Muscle of arm (tissue), 14 donors: ENCODE measurements at places on chromosomes 7 and 10.

- DNase-seq, result no peak
Observed at GRCh38 chr10:100004805-100005510, 4.8 kb downstream of the DNMBP start.

DNA sequence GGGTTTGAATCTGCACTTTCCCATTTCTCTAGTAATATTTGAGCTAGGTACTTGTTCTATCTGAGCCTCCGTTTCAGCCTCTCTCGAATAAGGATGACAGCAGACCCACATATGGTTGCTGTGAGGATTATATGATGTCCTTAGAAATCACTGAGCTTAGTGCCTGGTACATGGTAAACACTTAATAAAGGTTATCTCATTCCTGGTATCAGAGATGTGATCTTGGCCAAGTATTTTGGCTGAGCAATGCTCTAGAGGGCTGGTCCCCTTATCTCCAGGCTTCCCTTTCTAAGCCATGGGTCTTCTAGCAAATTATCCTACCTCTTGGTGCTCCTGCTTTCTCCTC is 407 bp upstream of the MKRN1 start:
- DNase-seq, result no peak

- DNase-seq, result no peak
Observed at GRCh38 chr10:70621503-70622078, 19.1 kb upstream of the PRF1 start.

GRCh38 chr10:97043563-97043855 is 142.2 kb downstream of the SLIT1 start:
- no peak for DNase-seq

- DNase-seq, result no peak
Observed at GRCh38 chr7:121329191-121330052, 622 bp downstream of the WNT16 start.

DNA sequence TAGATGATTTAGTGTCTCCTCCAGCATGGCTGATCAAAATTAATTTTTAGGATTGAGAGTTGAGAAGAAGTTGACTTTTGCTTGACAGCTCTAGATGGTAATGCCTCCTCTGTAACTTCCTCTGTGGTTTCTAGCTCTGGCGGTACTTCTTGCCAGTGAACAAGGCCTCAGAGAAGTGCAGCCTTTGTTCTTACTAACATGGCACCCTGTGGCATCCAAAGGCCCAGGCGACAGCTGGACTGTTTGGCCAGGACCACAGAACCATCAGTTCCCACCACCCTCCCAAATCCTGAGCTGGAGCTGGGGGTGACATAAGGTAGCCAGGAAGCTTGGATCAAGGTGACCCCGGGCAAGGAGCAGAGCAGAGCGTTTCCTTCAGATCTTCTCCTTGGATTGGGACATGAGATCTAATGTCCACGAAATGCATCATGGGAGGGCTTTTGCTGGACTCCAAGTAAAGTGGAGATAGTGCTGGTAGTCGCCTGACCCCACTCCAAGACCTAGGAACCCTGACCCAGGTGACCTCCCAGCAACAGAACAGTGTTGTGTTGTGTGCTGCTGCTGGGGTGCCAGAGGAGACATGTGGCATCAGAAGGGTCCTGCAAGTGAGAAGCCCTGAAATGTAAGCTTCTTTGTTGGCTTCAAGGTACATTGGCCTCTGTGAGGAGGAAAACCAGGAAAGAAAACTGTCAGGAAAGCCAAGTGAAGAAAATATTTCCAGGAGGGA is 41.8 kb downstream of the APBB1IP start:
- no peak for DNase-seq

GRCh38 chr7:5348134-5349004 is 65.6 kb downstream of the SLC29A4 start:
- no peak for DNase-seq

GRCh38 chr7:95501261-95501832 is 15.6 kb downstream of the ASB4 start:
- no peak for DNase-seq

DNA sequence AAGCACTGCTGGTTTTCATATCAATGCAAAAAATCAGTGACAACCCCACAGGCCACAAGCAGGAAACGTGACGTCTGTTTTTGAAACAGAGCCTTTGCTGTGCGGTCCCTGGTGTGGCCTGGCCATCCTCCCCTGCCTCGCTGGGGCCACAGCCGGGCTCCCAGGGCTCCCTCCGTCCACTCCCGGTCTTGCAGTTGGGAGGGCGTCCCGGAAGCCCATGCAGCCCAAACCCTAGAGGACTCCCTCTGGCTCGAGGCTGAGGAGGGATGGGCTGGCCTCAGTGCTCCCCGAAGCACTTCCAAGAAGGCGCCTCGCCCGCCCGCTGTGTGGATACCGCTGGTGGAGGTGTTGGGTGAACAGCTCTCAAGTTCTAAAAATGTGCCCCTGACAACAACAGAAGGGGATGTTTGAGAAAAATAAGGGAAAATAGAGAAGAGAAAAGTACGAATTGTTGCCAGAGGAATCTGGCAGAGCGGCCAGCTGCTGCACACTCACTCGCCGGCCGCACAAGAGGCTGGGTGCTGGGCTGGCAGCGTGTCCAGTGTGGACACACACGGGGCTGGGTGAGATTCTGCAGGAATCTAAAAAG is 73.5 kb downstream of the ZRANB1 start:
- DNase-seq, result no peak

- DNase-seq, result no peak
Observed at GRCh38 chr7:68936471-68937035, 661.7 kb upstream of the AUTS2 start.

DNA sequence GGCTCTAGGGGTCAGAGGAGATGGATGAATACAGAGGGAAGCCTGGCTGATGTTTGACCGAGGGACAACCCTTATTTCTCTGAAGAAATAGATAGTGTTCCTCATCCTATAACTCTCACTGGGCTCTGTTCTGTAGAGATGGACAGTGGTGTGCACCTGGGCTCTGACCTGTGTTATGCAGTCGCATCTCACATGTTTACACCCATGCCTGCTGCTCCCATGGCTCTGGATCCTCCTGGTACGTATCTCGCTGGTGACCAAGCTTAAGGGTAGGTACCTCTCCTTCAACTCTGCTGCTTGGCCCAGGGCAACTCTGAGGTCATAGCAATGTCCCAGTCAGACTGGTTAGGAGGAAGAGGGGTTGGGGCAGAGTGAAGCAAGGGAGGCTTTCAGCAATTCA is 42.8 kb downstream of the ADRA2A start:
- DNase-seq, result no peak

GRCh38 chr7:95303013-95303905 is 21.1 kb downstream of the PON1 start:
- DNase-seq, result no peak

DNA sequence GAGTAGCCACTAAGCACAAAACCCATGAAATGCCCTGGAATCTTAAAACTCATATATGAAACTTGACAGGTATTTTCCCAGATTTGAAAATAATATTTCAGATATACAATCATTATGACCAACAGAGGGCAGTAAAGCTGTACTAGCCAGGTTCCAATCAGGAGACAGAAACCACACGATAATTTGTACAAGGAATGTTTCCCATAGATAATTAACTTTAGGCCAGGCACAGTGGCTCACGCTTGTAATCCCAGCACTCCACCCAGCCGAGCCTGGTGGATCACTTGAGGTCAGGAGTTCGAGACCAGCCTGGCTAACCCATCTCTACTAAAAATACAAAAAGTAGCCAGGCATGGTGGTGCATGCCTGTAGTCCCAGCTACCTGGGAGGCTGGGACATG is 31.0 kb upstream of the NUB1 start:
- no peak for DNase-seq

DNA sequence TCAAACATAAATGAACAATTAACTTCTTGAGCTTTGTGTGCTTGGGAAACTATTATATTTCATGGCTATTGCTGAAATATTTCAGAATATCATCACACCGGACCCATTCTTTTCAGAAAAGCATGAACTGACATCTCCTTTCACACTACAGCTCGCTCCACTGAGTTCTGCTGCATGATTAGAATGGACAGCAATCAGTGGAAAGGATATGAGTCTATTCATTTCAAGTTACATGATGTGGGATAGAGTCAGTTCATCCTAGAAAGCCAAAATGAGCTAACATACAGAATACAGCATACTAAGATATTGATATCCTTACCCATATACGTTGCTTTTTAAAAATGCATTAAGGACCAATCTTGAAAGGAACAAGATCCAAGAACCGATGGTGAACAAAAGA is 1.1 kb upstream of the FAM53B start:
- DNase-seq, result no peak

GRCh38 chr7:97006055-97006815 is 882 bp downstream of the DLX6 start:
- no peak for DNase-seq

GRCh38 chr10:4588824-4589223 is 237.2 kb upstream of the AKR1E2 start:
- DNase-seq, result no peak

DNA sequence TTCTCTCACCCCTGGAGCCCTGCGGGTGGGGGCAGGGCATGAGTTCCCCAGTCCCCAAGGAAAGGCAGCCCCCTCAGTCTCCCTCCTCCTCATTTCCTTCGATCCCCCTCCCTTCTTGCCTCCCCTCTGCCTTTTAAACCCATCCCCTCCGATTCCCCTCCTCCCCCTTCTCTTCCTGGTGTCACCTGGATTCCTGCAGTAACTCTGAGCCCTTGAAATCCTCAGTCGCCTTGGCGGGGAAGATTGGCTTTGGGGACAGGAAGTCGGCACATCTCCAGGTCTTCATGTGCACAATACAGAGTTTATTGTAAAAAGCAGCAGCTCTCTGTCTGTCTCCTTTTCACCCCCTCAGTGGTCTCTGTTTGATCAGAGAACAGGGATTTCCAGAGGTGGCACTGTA is 1.3 kb upstream of the MUC12 start:
- DNase-seq, result peak; percentile 39

DNA sequence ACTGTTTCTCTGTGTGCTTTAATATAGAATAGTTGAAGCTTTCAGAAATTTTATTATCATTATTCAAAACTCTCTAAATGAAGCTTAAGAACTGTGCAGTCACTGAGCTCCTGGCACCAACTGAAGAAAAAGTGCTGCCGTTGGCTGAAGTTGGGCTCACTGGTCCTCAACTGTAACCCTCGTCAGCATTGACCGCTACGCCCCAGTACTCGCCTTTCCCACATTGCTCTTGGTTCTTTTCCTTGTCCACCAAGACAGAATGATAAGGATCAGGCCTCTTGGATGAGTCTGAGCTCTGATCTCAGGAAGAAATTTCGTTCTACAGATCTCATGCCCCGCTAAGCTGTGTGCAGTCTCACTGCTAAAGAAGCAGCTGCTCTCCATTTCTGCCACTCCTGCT is 7.9 kb upstream of the TAF3 start:
- no peak for DNase-seq

GRCh38 chr7:82701949-82702348 is 258.4 kb upstream of the CACNA2D1 start:
- no peak for DNase-seq

- DNase-seq, result no peak
Observed at GRCh38 chr10:113313722-113314121, 239.1 kb upstream of the HABP2 start.

GRCh38 chr7:50554431-50555322 is 10.5 kb downstream of the DDC start:
- no peak for DNase-seq

DNA sequence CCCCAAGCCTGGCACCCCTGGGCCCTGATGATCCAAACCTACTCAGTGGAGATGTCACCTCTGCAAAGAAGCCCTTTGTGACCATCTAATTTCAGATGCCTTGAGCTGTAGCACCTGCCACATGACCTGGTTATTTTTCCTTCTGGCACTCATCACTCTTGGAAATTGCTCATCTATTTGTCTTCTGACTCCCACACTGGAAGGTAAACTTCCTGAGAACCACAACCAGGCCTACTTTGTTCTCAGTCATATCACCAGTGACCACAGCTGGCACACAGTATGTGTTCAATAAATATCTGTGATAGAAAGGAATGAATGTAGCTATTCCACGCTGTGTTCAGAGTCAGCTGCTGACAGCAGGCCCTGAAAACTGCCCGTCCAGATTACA is 97.1 kb downstream of the SH3PXD2A start:
- DNase-seq, result no peak

DNA sequence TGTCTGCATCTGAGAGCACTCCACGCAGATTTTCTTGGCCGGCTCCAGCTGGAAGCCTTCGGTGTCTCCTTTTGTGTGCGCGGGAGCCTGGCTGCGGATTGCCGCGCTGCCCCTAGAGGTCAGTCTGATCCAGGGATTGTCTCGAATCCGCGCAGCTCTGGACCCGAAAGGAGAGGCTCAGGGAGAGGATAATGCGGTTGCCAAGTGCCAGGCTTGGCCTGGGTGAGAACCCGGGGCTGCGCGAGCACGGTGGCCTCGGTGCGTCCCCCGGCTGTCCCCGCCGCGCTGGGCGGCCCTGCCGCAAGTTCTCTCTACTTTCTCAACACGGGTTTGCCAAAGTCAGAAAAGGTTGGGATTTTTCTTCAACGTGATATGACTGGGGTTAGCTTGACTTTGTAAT is 140.9 kb downstream of the ADCYAP1R1 start:
- DNase-seq, result peak; percentile 82

DNA sequence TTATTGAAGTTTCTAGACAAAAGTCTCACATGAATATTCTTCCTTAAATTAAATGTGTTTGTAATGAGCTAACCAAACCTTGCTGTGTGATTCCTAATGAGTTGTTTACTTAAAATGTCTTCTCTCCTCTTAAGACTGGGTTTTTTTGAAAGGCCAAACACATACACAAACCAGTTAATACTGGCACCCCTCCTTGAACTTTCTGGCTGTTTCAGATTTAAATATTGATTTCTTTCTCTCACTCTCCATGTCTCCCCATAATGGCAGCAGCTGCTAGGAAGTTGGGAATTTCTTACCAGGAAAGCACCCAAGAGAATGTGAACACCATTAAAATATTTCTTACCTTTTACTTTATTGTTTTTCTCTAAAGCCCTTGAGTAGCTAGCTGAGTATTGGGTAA is 11.4 kb upstream of the PTN start:
- DNase-seq, result no peak

- DNase-seq, result no peak
Observed at GRCh38 chr7:140624392-140625191, 16.0 kb downstream of the DENND2A start.

GRCh38 chr10:71878327-71879034 is 27.4 kb upstream of the PSAP start:
- no peak for DNase-seq

DNA sequence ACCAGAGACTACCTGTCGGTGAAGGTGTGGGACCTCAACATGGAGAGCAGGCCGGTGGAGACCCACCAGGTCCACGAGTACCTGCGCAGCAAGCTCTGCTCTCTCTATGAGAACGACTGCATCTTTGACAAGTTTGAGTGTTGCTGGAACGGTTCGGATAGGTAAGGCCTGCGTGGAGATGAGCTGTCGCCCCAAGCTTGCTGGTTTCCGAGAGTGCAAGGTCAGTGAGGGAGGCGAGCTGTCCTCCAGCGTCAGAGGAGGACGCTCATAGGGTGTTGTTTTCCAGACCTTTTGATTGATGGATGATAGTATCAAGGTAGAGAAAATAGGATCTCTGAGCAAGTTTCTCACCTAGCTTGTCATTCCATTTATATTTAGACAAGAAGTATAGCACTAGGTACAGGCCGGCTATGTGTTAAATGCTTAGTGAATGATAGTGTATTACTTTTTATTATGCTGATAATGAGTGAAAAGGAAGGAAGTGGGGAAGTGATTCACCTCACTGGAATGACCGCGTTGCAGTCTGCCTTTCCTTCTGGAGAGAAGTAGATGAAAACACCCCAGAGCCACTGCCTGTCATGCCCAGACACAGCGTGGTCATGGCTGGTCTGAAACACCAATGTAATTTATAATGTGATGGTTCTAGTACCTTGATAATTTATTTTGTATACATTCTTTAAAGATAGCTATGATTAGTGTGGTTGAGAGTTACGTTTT is 33.9 kb downstream of the BNIP3 start:
- DNase-seq, result no peak
